ENCODE measurements at places on chromosomes 2 and 18.

- DNase-seq, result no peak
Observed at GRCh38 chr2:152513681-152514080, 178.7 kb downstream of the FMNL2 start.

DNA sequence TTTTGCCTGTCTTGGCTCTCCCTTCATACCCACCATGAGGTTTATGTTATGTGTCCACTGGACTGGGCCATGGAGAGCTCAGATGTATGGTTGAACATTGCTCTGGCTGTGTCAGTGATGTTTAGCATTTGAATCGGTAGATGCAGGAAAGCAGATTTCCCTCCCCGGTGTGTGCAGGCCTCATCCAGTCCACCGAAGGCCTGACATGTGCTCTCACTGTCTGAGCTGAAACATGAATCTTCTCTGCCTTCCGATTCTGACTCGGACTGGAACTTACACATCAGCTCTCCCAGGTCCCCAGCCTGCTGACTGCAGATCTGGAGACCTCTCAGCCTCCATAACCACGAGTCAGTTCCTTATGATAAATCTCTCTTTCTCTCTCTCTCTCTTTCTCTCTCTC, 72.4 kb upstream of the SLC66A3 start:
- no peak for DNase-seq

DNA sequence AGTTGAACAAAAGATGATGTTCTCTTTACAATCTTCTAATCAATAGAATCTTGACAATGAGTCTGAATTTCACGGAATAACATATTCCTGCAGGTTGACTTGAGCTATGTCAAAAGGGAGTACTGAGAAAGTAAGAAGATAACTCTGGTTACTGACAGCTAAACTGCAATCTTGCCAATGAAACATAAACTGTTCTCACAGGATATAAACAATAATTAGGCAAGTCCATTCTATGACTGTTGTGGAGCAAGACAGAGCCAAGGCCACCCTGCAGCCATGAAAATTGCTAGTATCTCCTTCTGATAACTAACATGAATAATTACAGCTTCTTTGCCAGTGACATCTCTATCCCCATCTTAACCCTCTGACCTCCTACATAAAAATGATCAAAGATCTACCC, 6.3 kb upstream of the RPRD1A start:
- DNase-seq, result no peak

GRCh38 chr2:98910349-98911125, 25.5 kb downstream of the CRACDL start:
- no peak for DNase-seq

GRCh38 chr2:30358351-30358750, 88.7 kb upstream of the LCLAT1 start:
- no peak for DNase-seq
